ENCODE measurements at places on chromosomes 12 and 14.

GRCh38 chr14:81550001-81550637, 16.5 kb upstream of the SEL1L start:
- no peak for DNase-seq

DNA sequence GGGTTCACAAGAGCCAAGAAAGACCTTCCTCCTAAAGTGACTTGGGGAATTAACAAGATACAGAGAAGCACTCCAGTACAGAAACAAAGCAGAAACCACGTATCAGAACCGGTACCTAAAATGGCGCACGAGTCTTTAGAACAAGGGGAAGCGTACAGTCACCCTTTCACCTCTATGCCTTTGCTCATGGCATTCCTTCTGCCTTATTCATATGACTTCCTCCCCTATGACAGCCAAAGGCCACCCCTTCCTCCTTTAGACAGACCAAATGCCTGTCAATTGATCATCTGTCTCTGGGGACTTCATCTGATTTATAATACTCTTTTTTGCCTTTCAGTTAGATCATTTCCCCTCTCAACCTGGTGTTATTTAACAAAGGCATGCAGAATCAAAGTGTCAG, 89.5 kb upstream of the OSBPL8 start:
- DNase-seq: no peak

DNA sequence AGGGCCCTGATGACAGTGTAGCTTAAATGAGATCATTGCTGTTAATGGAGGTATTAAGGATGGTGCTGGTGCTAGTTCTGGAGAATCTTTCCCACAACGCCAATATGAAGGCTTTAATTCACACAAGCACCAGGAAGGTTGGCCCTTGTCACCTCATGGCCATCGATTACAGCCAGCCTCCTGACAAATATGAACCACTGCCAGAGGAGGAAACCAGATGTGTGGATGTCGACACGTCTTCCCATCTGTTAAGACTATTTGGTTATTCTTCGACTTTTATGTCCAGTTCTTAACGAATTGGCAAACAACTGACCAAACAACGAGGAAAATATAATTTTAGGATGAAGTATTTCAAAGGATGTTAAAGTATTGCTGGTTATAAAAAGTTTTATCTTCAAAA, 79.5 kb downstream of the PIK3C2G start:
- no peak for DNase-seq

DNA sequence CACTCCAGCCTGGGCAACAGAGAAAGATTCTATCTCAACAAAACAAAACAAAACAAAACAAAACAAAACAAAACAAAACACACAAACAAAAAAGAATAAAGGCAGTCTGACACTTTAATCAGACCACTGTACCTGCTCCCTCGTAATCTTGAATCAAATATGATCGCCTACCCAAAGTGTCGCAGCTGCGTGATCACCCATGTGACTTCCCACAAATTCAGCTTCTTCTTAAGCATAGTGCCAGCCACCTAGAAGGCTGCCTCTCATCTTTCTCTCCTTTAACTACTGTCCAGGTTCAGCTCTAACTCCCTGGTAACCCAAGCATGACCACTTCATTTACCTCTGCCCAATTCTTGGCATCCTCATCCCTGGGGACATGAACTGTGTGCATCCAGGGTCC, 37.4 kb downstream of the FMNL3 start:
- DNase-seq: no peak

DNA sequence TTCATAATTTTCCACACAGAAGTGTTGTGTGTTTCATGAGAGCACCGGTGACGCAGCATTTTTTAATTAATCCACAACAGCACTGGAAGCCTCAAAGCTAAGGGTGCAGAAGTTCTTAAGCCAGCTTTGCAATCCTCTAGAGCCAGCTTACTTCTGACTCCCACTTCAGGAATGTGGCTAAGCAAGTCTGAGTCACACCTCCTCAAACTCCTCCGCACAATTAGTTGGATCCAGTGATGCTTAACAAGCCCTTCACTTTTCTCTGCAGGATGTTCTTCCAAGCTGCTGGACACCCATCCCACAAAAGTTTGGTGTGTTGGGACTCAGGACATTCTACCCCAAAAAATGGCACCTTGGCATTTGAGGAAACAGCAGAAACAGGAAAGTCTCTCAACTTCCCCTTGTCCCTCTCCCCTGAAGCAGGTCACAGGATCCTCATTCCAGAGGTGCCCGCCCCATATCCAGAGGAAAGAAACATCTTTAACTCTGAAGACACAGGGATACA, 210.0 kb downstream of the PPM1H start:
- DNase-seq: no peak

DNA sequence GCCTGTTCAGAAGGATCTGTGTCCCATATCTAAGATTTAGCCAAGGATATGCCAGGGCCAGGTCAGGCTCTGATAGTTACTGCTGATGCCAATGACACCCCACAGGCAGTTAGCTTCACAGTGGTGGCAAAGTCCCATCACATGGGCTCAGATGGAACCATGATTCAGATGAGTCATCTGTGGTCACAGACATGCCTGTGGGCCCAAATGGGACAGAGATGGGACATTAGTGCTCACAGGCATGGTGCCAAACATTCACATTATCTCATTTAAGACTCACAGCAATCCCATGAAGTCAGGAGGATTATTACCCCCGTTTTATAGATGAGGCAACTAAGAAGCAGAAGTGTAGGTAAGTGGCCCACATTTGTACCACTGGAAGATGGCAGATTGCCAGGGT, 207.8 kb downstream of the DPF3 start:
- DNase-seq: no peak

GRCh38 chr12:6788972-6789924, at the start of gene CD4:
Gene CD4 (plus strand): TSS chr12:6789528. CDS start chr12:6800139, 10,611 bp downstream.
- peak; percentile 63 for DNase-seq

- DNase-seq: no peak
Observed at GRCh38 chr14:90693413-90693812, 122.8 kb downstream of the TTC7B start.

GRCh38 chr12:6771091-6771495, 1.2 kb upstream of the LAG3 start:
- no peak for DNase-seq

DNA sequence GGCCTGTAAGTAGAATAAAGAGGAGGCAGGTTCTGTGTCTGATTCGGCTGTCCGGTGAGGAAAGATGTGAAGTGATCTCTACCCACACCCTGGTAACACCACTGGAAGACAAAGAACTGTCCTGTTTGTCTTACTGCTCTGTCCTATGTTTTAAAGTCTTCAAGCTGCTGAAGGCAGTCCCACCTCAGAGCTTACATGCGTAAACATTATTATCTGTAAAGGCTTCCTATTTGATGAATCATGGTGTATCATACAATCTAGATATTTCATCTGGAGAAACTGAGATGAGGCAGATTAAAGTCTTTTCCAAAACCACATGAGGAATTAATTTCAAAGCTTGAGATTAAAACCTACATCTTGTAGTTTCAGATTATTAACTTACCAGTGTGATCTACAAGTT, 427.6 kb downstream of the ZFP36L1 start:
- no peak for DNase-seq

DNA sequence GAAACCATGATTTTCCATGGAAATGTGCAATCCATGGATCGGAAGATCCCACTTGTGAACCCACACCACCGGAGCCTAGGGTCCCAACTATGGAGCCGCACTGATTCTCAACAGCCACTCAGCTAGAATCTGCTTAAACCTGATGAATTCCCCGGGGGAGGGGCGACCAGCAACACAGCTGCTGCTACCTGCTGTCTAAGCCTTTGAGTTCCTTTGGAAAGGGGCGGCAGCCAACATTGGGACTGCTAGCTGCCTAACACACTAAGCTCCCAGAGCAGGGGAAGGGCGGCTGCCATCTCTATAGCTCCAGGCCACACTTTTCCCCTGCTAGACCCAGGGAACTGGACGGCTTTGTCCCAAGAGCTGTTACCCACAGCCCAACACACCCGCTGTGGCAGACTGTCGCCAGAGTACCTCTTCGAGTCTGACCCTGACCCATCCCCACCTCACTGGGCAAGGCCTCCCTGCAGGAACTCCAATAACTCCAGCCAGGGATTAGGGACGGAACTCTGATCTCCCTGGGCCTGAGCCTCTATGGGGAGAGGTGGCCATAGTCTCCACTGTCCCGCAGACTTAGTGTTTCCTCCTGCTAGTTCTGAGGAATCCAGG, 205.8 kb upstream of the SLC16A7 start:
- no peak for DNase-seq

GRCh38 chr14:100567877-100568163, 19.4 kb downstream of the BEGAIN start:
- no peak for DNase-seq

- DNase-seq: no peak
Observed at GRCh38 chr12:48824112-48824511, 5.8 kb downstream of the CACNB3 start.

GRCh38 chr12:27424631-27425230, 21.8 kb upstream of the SMCO2 start:
- DNase-seq: no peak

- no peak for DNase-seq
Observed at GRCh38 chr14:35385042-35385839, 19.3 kb downstream of the NFKBIA start.

GRCh38 chr14:60723907-60724618, at the start of gene SIX4:
Gene SIX4 (minus strand): TSS chr14:60724351. CDS start chr14:60724074, 277 bp downstream.
- no peak for DNase-seq

GRCh38 chr12:64790166-64790565, 31.0 kb upstream of the GNS start:
- DNase-seq: no peak

DNA sequence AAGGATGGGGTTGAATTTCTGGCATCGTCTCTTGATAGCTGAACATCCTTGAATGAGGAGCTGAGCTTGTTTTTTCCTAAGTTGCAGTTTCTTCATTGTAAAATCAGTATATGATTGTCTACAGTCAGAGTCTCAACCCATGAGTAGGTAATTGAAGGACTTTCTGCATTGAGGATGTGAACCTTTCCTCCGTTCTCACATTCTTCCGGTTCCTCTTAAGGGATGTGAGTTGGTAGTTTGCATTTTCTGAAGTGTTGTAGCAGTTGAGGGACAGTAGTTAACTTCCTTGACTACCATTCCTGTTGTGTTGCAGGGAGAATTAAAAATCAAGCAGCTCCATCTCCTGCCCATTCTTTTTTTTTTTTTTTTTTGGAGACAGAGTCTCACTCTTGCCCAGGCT, 19.1 kb downstream of the TPCN1 start:
- no peak for DNase-seq

DNA sequence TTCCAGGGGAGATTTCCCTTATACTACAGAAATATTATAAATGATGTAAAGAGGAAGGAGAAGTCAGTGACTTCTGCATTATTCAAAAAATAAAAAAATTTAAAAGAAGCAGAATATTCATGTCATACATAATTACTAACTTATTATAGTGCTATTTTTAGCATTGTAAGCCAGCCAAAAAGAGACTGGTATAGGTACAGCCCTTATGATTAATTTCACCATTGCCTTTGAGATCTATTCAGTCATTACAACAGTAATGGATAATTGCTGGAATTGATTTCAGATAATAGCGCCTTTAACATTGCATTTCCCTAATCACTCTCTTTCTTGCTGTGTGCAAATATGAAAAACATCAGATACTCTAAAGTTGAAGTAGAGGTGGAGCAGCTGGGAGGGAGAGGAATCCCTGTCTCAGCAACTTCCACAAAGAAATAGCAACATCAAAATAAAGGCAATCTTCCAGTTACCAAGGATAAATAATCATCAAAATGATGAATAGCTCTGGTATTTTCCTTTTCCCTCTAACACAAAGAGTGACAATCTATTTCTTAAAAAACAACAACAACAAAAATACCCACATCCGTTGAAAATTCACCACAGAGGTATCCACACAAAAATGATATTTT, 71.8 kb upstream of the OVCH1 start:
- DNase-seq: no peak

DNA sequence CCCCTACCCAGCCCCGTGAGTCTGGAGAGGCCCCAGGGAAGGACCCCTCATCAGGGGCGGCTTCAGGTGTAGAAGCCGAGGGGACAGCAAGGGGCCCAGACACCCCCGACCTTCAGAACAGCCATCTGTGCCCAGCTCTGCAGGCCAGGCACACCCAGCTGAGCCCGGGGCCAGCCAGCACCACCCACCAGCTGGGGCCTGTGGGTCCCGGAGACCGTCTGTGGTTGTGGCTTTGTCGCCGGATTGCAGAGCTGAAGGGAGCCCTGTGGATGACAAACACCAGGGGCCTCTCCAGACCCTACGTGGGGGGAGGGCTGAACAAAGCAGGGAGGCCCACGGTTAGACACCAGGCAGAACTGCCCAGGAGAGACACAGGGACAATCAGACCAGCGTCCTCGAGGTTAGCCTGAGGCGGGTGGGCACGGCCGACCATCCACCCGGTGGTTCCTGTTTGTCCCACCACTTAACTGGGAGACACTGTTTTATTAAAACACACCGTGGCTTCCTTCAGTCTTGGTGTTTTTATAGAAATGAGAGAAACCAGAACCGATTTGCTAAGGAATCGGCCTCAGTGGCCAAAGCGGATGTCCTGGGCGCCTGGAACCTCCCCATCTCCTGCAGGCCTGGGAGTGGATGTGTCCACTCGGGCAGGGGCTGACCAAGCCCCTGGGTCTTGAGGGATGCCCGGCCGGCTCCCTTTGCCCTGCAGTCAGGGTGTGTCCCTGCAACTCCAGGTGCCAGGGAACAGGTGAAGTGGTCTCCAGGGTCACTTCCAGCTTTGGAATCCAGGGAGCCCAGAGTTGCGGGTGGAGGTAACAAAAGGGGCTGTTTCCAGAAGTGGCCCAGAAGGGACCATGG, 10.0 kb downstream of the C14orf180 start:
- DNase-seq: no peak

GRCh38 chr12:118136559-118137003, 657 bp downstream of the PEBP1 start:
- peak; percentile 24 for DNase-seq

GRCh38 chr12:13205809-13206559, 9.5 kb downstream of the EMP1 start:
- DNase-seq: peak; percentile 31

DNA sequence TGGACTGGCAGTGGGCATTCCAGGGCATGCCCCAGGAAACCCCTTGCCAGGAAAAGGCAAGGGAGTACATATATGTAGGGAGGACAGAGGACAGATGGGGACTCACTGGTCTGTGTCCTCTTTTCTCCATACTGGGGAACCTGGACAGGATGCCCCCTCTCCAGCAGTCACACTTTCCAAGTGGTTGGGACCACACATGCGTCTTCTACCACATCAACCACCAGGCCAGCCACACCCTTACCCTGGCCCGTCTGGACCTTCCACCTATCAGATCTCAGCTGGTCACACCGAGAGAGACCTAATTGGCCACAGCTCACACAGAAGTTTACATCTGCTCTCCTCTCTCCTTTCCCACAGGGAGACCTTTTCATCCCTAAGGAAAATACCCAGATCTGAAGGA, 8.3 kb downstream of the ANKRD33 start:
- no peak for DNase-seq

DNA sequence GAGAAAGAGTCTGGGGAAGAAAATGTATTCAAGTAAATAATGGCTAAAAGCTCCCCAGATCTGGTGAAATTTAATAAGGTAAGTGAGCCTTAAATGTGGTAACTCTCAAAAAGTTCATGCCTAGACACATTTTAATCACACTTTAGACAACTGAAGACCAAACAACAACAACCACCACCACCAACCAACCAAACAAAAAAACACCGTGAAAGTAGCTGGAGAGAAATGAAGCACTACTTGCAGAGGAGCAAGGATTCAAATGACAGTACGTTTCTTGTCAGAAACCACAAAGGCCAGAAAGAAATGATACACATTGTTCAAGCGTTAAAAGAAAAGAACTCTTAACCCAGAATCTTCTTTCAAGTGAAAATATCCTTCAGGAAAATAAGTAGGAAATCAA, 208.3 kb downstream of the MYRFL start:
- no peak for DNase-seq

GRCh38 chr14:55963295-55963694, 154.9 kb upstream of the PELI2 start:
- no peak for DNase-seq

- no peak for DNase-seq
Observed at GRCh38 chr14:28102814-28103213, 663.8 kb upstream of the FOXG1 start.

Measured in stimulated activated CD4-positive, alpha-beta T cell treated with anti-CD3 and anti-CD28 coated beads, Interleukin-12 subunit alpha, Interleukin-12 subunit beta, amount 100 ng/mL, for 24 hours (primary cell).